Sciatic nerve (tissue), 2 donors: ENCODE measurements at places on chromosomes 3 and 15.

GRCh38 chr3:136856665-136857064, 5.3 kb upstream of the NCK1 start:
- no peak for DNase-seq

DNA sequence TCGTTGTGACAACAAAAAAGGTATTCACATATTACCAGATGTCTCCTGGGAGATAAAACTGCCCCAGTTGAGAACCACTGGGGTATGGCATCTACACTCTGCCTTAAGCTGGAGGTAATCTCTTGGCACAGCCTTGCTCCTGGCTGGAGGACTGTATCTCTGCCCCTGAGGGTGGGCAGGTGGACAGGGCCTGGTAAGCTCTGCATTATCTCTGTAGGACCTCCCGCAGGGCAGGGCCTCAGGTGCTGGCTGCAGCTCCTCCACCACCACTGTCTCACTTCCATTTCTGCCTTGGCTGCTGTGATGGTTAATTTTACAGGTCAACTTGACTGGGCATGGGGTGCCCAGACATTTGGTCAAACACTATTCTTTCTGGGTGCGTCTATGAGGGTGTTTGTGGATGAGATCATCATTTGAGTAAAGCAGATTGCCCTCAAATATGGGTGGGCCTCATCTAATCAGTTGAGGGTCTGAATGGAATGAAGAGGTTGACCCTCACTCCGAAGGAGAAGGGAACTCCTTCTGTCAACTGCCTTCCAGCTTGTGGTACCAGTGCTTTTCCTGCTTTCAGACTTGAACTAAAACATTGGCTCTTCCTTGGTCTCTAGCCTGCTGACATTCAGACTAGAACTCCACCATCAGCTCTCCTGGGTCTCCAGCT, 9.8 kb upstream of the RHCG start:
- DNase-seq: peak; percentile 23

DNA sequence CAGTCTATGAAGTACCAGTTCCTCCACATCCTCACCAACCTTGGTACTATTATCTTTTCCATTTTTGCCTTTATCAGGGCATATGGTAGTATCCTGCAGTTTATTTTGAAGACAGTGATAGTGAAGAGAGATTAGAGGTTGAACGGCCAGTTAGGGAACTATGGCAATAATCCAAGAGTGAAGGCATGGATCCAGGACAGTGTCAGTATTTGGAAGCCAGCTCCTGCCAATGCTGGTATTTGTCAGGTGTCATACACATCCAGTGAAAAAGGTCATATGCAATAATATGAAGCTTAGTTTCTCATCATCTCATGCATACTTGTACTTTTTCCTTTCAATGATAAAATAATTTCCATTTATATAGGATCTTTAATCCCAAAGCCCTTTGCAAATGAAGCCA, 56.8 kb upstream of the KCNMB2 start:
- DNase-seq: no peak

DNA sequence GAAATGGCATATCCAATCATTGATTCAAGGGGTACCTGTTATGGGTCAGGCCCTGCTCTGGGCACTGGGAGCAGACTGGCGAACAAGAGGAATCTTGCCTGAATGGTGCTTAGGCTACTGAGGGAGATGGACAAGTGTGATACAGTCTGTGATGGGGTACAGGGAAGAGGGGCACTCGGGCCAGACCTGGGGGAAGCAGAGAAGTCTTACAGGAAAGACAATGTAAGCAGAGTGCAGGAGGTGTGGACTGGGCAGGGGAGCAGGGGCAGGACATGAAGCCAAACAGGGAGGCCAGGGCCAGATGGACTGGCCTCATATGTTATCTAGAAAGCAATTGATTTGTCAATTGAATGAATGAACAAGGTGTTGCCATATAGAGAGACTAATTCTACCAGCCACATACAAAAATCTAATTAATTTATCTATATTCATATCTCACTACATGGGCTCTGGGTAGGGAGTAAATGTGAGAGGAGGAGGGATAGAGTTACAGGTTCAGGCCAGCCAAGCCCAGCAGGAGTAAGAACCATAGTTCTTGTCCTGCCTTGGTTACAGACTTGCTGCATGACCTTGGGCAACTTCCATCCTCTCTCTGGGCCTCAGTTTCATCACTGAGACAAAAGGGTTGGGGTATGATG, 3.6 kb upstream of the IGDCC4 start:
- DNase-seq: no peak

DNA sequence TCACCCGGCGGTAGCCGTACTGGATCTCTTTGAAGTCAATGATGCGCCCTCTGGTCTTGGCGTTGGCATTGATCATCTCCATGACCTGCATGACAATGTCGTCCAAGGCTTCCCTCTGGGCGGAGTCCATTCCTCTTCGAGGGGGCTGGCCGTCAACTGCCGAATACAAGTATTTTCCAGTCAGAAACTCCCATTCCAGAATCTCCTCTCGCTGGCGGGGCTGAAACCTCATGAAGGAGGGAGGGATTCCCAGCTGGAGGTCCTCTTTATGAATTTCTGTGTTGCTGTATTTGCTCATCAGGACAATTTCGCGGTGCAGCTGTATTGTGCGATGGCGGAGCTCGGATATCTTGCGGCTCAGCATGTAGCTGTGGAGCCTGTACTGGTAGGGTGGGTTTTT, 73.4 kb downstream of the CHSY1 start:
- no peak for DNase-seq

DNA sequence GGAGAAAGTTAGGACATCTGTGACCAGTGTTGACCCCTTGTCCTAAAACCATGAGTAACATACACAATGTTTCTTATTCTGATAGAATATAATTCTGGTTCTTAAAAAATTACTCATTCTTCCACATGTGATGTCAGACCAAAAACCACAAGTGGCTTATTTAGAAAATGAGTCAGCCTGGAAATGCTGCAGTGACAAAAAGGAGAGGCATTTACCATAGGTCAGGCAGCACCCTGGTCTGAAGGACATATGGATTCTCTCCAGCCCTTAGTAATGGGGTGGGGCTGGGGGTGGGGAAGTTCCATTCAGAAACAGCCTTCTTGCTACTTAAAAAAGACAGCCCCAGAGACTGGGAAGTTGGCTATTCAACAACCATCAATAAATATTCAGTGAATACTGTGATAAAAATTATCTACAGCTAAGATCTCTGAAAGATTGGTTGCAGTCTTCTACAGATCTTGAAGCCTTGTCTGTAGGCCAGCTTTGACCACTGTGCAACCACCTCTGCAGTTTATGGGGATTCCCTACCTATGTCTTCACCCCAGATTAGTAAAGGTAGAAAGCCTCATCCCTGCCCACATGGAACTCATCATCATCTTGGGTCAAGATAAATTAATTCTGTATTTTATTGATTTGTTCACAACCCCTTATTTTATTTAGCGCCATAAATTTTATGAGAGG, 34.9 kb upstream of the TIMP4 start:
- DNase-seq: no peak
